T-helper 9 cell (primary cell): ENCODE measurements at places on chromosomes 11 and 22.

GRCh38 chr11:117337076-117337475 lies 9.4 kb downstream of the CEP164 start:
- no peak for DNase-seq

- peak; percentile 64 for DNase-seq
Observed at GRCh38 chr11:3049430-3050243, 7.6 kb downstream of the CARS1 start.

DNA sequence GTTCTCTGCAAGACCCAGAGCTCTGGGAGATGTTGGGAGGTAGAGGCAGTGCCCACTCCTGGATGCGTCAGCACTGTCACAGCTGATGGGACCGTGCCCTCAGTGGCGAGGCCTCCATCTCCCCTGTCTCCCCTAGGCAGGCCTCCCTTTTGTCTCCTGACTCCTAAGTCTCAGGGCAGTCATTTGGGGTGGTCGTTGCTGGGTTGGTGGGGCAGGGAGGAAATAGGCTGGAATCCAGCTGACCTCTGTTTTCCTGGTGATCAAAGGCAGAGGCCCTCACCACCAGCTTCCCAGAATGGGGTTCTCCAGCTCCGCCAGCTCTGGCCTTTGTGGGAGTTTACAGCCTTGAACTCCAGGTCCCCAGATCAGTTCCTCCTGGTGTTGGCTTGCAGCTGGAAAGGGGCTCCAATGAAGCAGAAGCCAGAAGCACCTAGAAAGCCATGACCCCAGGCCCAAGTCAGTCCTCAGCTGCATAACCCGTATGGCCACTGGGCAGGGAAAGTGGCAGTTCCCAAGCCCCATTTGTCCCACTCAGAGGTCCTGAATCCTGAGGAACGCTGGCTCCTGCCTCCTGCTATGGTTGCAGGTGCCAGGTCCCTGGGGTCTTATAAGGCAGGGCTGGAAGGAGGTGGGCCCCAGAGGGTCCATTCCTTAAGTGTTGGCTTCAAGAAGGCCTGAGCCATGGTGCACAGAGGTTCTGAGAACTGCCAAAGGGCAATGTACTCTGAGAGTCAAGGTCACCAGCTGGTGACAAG lies 7.3 kb upstream of the FXYD2 start:
- DNase-seq = no peak

- no peak for DNase-seq
Observed at GRCh38 chr11:77479746-77480352, 6.0 kb upstream of the PAK1 start.

GRCh38 chr22:19643448-19644313 lies 70.6 kb upstream of the SEPTIN5 start:
- no peak for DNase-seq

DNA sequence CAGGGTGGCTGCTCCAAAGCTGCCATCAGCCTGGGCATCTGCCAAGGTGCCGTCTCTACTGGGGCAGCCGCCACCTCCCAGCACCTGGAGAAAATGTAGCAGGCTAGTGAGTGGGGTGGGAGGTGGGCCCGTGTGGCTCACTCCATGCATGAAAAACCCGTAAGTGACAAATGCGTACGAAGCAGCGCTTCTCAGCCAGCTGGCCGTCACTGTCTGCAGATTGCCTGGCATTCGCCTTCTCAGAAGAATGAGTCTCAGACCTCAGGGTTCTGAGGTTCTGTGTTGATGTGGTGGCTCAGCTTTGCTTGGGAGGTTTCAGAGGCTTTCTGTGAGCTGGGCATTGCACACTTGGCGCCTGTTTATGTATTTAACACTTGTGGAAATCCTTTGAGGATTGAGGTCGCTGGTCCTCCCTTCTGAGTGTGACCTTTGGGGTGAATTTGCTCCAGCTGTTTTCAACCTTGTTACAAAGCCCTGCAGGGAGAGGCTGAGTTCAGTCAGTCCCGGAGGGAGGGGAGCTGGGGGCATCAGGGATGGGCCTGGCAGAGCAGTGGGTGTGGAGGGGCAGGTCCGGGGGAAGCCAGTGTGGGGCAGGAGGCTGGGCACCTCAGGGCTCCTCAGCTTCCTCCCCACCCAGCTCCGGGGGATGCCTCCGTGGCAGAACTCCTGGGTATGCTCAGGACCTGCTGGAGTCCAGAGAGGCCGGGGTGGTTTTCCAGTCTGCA lies 977.0 kb downstream of the TBC1D22A start:
- no peak for DNase-seq

DNA sequence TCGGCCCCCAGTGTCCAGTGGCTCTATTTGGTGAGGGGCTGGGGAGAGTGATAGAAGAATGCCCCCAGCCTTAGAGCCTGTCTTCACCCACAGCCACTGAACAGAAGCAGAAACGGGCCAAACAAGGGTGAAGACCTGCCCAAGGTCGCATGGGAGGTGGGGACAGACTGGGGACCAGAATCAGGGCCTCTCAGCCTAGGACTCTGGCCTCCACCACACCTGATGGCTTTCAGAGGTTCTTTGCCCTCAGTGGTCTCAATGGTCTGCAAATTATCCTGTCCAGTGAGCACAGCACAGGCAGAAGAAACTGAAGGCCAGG lies 4.5 kb upstream of the MYRF start:
- DNase-seq = no peak

DNA sequence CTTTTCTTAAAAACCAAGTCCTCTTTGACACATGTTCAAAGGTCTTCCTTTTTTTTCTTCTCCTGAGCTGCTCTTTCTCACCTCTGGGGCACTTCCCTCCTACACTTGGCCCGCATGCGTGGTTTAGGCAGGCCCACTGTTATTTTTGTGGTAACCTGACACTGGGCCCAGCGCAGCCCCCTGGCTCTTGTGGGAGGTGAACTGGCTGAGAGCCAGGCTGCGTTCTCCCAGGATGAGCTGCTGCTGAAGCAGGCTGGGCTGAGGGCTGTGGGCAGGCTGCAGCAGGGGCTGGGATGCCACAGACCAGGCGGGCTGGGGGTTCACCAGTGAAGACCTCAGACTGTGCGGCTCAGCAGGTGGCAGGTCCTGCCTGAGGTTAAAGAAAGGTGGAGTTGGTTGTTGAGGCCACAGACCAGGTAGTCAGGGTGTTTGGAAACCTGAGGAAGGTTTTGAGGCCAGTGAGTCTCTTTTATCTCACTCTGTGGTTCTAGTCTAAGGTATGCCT lies 72.4 kb downstream of the TEAD1 start:
- no peak for DNase-seq

- no peak for DNase-seq
Observed at GRCh38 chr11:57900320-57900719, 123.4 kb upstream of the OR9Q1 start.

DNA sequence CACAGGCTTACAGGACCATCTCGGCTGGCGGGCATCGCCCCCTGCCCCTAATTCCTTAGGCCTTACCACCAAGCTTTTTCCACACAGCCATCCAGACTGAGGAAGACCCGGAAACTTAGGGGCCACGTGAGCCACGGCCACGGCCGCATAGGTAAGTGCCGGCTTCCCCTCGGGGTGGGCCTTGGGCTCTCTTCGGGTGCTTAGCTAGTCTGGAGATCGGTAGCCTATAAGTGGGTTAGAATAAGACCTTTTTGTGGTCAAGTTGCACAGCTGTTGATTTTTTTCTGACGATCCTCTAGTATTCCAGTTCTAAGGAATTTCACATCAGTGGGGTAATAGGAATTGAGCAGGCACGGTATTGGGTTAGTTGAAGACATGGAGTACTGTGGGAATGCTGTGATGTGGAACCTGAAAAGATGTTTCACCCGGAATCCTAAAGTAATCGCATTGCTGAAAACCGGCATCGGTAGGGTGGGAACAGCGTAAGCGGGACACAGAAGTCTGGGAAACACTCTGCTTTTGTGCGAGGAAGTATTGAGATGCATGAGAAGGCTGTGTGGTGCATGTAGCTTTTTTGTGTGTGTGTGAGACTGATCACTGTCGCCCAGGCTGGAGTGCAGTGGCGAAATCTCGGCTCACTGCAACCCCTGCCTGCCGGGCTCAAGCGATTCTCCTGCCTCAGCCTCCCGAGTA lies 669 bp downstream of the RPL27A start:
- no peak for DNase-seq

DNA sequence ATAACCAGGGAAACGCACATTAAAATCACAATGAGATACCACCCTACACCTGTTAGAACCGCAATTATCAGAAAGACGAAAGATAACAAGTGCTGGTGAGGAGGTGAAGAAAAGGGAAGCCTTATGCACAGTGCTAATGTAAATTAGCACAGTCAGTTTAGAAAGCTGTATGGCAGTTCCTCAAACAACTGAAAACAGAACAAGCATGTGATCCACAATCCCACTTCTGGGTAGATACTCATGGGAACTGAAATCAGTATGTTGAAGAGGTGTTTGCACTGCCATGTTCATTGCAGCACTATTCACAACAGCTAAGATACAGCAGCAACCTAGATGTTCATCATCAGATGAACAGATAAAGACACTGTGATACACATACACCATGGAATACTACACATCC lies 75.0 kb upstream of the CCND1 start:
- no peak for DNase-seq

DNA sequence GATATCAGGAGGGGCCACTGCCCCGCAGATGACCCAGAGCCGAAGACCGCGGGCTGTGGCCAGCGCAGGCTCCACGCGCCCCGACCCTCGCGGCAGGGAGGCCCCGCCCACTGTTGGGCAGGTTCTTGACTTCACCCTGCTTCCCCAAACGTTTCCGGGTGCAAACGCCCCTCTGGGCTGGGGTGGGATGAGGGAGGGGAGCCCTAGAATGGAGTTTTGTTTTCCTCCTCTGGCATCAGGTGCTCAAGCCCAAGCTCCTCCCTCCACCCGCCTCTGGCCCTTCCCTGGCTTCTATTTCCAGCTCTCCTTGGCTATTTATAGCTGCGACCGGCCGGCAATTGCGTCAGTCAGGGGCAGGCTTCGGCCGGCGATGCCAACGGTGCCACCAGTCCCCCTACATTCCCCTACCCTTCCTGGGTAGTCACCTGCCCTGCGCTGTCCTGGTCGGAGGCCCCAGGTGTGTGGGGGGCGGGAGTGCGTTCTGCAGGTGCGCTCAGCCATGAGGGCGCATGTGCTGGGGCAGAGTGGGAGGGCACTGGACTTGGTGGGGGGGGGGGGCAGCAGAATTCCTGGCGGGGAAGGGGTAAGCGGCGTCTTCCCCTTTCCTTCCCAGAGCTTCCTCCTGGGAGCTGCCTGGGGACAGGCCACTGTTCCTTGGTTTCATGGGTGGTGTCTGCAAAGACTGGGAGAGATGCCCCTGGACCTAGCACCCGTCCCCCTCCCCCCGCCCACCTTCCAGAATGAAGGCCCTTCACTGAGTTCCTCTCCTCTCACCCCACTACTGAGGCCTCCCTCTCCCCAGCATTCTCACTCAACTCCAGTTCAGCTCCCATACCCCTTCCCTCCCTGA lies 23.6 kb downstream of the DUSP8 start:
- no peak for DNase-seq

DNA sequence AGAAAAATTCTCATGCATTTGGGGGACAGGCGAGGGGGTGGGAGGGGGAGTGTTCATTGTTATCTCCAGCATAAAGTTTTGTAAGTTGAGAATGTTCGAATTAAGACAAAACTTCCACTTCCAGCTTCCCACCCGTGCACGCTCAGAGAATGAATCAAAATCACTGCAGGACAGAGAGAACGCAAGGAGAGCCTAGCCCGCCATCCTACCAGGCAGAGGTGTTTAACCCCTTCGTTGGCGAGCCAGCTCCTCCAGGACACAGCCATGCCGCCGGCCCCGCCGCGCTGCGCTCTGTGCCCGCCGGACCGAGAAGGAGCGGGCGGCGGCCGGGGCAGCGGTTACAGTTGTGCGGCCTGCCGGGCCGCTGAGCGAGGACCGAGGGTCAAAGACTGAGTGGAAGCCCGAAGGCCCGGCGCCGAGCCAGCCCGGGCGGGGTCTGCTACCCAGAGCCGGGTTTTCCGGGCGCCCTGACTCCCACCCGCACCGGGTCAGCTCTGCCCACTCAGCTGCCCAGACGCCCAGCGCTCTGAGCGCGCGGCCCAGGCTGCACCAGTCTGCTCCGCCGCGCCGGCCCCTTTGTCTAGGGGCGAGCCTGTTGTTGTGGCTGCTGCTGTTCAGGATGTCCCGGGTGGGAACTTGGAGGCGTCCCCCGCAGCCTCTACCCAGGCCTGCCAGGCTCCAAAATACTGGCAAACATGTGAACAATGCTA lies at the start of gene NOX4:
TSS of gene NOX4 (minus strand) at position 395 of the 710 bp plus-strand sequence. CDS start at position 266, 129 bp downstream.
- no peak for DNase-seq

DNA sequence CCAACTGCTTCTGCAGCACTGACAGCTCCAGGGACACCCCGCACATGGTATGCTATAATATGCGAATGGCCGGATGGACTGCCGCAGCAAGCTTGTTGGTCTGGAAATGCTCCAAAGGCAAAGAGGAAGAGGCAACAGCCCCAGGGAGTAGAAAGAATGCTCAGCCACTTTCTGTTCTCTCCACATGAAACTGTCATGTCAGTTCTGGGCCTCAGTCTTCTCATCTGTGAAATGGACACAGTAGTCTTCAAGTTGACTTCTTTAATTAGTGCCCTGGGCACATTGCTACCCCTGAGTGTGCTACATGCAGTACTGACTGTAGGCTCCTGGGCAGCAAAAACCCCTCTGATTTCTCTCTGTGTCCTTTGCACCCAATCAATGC lies 19.9 kb downstream of the IL10RA start:
- DNase-seq = no peak

DNA sequence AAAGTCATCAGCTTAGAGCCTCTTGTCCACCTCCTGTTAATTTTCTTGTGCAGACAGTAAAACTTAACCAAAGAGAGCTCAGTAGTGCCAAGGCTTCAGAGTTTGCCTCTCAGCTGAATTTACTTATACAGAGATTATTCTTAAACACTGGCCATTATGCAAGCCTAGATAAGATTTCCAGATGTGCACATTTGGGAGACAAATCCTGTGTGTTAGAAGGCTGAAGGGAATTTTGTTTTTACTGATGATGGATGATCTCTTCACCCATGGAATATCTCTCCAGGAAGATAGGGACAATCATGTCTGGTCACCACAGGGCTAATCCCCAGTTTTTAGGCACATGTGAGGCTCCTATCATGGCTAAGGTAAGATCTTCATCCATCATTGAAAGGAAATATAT lies 157.6 kb upstream of the FAT3 start:
- DNase-seq = no peak

DNA sequence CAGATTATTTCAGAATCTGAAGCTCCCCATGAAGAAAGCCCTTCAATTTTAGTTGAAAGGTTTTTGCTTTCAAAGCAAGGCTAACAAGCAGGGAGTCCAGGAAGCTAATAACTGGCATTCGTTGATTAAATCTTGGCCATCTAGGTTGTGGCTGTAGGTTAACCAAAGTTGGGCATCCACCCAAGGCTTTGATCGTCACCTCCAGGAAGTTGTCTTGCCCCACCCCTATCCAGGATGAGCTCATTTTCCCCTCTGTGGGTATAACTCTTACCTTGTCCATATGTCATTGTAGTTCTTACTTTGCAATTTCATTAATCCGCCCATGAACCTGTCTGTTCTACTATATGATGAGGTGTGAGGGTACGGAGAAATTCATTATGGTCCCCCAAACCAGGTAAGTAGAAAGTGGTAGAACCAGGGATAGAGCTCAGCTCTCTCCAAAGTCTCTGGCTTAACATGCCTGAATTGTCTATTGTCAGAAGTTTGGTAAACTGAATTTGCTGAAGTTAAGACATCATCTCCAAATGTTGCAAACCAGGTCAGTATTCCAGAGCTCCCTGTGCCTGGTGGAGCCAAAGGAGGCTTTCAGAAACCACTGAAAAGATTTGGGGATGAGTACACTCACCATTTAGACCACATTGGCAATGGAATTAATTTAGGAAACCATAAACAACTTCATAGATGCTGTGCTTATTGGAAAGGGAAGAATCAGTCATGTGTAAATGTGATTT lies 97.1 kb downstream of the CD44 start:
- DNase-seq = peak; percentile 59
